ENCODE measurements at places on chromosomes 6 and 20. TPM values are rescaled to one million over a fixed set of nuclear protein-coding genes. Genes with fewer than 3 reads are reported as not detected.

GRCh38 chr6:158503222-158503621, 56.7 kb upstream of the TMEM181 start:
- peaks cover 35% of the 10 kb centered on the region for H3K36me3 ChIP-seq
- H3K4me1 ChIP-seq = peaks cover 16% of the 10 kb centered on the region
- no peak overlapping the region for H3K27ac ChIP-seq
- DNase-seq = peak; percentile 22

DNA sequence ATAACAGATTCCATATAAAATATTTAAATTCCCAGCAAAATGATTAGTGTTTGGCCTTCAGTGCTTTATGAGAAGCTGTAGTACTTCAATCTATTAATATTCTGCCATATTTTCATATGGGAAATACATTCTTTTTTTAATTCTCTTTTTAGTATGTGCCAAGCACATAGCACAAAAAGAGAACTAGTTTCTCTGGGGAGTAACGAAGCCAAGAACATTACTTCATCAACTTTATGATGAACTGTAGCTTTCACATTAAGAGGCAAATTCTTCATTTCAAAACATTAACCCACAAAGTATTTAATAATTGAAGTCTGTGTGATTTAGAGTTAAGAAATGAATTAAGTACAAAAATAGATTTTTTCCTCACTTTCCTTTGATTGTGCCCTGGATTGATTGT, 281.0 kb upstream of the EYS start:
- no peaks in the 10 kb centered on the region for H3K27me3 ChIP-seq
- H3K36me3 ChIP-seq = no peaks in the 10 kb centered on the region
- DNase-seq = no peak
- no peak overlapping the region for H3K27ac ChIP-seq

The NKAIN4 gene
- total RNA-seq = not detected

The ZSCAN16 gene
- total RNA-seq = 1.2 TPM

- H3K27me3 ChIP-seq = no peaks in the 10 kb centered on the region
- no peak overlapping the region for H3K27ac ChIP-seq
- no peak overlapping the region for H3K4me3 ChIP-seq
- peaks cover 6% of the 10 kb centered on the region for H3K4me1 ChIP-seq
- DNase-seq = no peak
- H3K36me3 ChIP-seq = peaks cover 14% of the 10 kb centered on the region
Observed at GRCh38 chr6:4012826-4013225, 66.1 kb downstream of the FAM217A start.
